Stimulated activated naive CD4-positive, alpha-beta T cell treated with Interleukin-2 at 50 U/mL for 16 hours (primary cell): ENCODE measurements at places on chromosomes 4 and X.

DNA sequence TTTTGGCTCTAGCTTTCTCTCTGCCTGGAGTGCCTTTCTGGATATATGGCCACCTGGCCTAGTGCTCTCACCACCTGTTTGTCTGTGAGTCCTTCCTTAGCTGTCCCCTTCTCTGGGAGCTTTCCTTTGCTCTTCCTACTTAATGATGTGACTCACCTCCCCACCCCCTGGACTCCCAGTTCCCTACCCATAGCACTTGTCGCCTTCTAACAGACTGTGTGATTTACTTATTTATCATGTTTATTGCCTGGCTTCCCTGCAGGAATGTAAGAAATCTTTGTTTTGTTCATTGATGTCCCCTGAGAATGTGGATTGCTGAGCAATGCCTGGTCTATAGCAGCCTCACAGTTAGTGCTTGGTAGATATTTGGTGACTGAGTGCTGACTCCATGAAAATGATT is 18.9 kb downstream of the ADD1 start:
- no peak for DNase-seq

GRCh38 chr4:24279911-24280375 is 304.4 kb downstream of the DHX15 start:
- no peak for DNase-seq

DNA sequence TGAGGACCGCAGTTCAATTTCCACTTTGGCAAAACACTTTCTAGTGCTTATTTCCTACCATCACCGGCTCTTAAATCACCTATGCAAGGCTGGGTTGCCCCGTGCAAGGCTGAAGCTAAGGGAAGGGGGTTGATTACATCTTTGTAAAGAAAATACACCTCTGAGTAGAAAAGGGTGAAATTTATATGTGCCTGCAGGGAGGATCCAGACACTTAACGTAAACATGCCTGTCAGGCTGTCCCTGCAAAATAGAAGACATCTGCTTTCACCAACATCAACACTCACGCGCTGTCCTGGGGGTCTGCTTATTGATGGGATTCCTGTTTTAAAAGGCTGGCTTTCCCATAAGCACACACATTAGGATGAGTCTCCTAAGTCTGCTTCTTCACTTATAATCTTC is 92.0 kb downstream of the PRKX start:
- DNase-seq = no peak

DNA sequence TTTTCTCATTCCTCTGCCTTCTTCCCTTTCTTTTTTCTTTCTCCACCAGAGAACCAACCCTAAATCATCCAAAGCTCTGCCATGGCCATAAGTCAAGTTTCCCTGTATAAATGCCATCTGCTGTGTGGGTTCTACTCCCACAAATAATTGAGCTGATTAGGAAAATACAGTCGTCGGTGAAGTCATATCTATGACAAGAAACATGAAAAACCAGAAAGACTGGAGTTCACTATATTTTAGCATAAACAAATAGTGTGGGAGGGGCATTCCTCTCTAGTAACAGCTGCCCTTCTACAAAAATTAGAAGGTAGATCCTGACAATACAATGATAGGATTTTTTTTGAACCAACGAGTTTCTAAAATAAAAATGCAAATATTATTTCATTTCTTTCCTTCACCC is 48.8 kb downstream of the SPOCK3 start:
- DNase-seq = no peak

GRCh38 chrX:73817393-73818199 is 254.6 kb downstream of the CHIC1 start:
- DNase-seq = no peak

DNA sequence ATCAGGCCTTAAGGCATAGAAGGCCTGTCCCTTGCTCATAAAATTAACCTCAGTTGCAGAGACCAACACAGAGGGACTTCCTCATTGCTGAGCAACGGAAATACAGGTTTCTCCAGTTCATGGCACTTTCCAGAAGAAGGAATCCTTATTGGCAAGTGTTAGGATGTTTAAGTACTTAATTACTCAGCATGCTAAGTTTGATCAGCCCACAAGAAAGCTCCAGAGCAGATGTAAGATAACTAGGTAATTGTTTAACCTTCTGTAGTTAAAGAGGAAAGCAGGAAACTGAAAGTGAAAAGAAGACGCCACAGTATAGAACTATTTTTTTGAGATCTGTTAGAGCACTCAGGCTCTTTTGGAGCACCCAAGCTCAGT is 33.5 kb downstream of the SMS start:
- no peak for DNase-seq

- no peak for DNase-seq
Measured at GRCh38 chr4:108078024-108078733, 88.5 kb downstream of the HADH start.

DNA sequence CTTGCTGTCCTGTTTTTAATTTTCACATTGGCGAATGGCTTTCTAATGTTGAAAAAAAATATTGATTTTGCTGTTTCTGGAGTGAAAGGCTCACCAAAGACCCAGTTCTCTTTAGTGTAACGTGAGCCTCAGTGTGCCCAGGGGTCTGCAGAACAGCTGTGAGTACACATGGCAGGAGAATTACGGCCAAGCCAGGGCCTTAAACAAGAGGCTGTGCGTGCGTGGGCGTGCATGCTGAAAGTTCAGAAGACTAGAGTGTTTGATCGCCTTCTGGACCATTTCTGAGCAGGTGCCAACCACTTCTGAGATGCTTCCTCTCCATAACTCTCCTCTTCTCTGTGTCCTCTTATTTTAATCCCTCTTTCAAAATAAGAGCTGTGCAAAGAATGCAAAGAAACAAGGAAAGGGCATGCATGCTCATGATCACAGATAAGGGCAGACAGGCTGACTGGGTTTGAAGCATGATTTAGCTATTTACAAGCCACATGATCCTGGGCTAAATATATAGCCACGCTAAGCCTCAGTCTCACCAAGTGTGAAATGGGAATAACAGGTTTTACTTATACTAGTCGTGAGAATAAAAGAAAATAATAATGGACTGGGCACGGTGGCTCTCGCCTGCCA is 9.9 kb downstream of the PHEX start:
- no peak for DNase-seq

DNA sequence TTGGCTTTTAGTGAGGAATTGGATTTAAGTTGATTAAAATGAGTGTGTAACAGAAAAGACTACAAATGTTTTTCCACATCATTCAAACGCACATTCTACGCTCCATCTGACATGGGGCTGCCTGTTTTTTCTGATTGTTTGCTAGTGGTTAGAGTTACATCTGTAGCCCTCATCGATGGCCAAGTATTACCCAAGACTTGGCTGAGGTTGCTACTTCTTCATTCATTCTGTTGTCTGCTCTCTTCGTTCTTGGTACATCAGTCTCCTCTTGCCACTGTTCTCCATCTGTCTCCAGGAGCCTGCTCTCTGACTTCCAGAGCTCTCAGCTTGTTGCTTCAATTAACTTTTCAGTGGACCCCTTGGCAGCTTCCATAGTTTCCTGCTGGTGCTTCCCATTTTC is 1844.6 kb upstream of the TENM3 start:
- DNase-seq = no peak

GRCh38 chr4:73707269-73707875 is 33.0 kb upstream of the CXCL8 start:
- no peak for DNase-seq

DNA sequence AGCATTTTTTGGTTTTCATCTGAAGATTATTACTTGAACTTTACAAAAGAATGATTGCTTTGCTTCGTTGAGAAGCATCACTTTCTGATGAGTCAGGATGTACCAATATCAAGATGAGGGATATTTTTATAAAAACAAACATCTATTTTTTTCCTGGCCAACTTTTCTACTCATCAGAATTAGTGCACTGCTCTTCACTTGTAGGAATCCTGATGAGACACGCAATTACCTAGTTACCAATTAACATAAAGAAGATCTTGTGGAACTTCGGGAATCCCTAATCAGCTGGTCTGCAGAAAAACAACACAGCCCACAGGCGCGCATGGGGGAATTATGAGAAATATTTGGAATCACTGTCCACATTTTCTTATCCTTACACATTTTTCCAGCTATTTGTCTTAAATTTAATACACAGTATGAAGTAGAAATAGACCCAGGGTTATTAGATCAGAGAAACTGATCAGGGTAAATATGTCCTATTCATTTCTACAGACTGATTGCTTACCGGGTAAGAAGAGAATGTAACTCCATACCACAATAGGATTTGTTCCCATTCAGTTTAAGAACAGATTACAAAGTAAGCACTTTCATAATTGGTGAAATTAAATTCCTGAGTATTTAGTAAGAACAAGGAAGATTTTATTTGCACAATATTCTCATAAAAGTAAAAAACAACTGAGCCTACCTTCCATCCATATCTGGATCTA is 50.9 kb downstream of the MFAP3L start:
- no peak for DNase-seq

DNA sequence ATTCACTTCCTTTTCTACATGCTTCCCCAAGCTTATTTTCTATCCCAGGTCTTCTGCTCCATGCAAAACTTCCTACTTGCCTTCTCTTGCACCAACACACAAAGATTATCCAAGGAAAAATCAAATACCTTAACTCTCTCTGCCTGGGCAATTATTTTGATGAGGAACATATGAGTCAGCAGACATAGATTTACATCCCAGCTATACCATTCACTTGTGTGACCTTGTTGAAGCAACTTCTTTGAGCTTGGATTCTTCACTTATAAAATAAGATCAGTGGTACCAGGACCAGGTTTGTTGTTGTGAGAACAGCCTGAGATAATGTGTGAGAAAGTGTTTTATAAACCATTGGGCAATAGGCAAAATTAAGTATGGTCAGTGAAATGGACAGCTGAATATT is 39.1 kb upstream of the TMEM192 start:
- no peak for DNase-seq

DNA sequence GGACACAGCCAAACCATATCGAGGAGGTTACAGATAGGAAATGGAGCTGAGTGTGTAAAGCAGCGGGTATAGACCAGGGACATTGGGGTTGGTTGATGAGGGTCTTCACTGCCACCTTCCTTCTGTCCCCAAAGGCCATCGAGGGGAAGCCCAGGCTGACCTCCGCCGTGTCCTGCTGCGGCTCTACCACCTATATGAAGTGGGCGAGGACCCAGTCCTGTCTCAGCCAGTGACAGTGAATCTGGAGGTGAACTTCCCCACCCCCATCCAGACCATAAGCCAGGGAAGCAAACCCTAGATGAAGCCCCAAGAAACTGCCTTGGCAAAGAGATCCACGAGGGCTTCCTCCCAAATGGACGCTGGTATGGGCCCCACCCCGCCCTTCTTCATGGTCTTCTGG is 23.2 kb upstream of the MRFAP1 start:
- DNase-seq = no peak

- DNase-seq = no peak
Measured at GRCh38 chr4:24856586-24856985, 56.3 kb downstream of the CCDC149 start.

GRCh38 chrX:1111601-1112300 is 100.7 kb downstream of the CRLF2 start:
- no peak for DNase-seq

- DNase-seq = no peak
Measured at GRCh38 chrX:47539860-47540259, 21.1 kb upstream of the ARAF start.

DNA sequence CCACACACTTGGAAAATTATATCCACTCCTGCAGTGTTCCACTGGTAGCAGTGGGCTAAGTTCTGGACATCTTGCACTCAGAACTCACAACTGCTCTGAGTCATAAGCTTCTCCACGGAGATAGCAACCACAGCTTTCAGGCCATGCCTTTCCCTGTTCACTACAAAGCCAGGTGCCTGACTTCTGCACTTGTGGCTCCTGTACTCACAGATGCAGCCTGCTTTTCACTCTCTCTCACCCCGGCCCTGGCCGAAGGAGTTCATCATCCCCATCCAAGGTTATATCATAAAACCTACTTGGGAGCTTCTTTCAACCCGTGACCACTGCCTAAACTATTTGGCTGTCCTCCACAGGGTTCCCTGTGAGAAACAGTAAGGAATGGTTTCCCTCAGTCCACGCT is 999.4 kb downstream of the GLUD2 start:
- no peak for DNase-seq

DNA sequence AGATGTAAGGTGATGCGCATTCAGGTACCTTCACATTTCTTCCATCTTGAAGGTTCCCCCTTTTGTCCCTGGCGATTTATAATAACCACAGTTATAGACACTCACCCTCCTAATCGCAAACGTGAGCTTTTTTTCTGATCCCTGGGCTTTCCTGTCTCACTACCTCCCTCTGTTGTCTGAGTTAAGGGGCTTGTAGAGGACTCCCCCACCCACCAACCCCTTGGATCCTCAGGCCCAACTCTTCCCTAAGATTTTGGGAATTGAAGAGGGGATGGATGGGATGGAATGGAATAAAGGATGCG is 1.4 kb downstream of the CNKSR2 start:
- DNase-seq = no peak

DNA sequence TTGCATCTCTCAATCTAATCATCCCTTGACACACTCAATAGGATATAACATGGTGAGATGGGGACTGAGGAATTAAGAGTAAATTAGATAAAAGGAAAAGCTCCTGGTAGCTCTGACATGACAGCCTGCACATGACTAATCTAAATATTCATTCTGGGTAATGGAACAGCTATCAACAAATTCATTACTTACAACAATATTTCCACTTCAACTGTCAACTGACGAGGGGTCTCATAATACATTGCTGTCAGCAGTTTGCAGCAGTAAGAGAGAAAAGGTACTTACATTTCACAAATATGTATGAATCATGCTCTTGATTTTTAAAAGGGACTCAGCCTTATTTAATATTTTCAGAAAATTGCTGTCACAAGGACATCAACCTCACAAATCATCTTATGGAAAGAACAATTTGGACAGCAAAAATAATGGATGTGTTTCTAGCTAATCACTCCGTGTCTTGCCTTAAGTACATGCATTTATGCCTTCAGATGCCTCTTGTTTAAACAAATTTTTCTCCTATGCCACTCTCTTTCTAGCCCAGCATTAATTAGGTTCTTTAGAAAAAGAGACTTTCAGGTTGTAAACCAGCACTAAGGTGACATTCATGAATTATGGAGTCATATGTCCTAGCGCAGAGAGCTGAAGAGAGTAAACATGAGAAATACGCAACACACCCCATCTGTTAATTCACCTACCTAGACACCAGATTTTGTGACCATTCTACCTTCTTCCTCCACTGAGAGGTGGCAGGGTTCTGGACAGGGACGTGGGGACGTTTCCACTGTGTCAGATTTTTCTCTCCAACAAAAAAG is 99.6 kb upstream of the TMEM150C start:
- no peak for DNase-seq

DNA sequence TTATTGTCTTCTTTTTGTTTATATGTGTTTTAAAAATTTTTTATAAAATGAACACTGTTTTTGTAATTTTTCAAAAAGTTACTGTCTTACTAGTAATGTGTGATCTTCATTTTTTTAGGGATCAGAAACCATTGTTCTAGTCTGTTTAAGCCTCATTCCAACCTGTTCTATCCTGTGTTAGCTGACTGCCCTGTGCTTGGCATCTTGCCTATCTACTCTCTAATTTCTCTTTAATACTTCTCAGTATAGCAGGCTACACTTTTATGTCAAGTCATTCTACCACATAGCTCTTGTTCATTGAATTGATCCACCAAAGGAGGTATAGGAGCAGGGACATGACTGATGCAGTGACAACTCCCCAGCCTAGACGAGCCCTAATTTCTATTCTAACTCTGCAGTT is 70.2 kb upstream of the PLS3 start:
- DNase-seq = no peak
